ENCODE measurements at places on chromosomes 12 and 14. TPM values are rescaled to one million over a fixed set of nuclear protein-coding genes. Genes with fewer than 3 reads are reported as not detected.

The ITGB7 gene
- 1.3 TPM for total RNA-seq

GRCh38 chr12:117583677-117584225, 222.3 kb upstream of the NOS1 start:
- DNase-seq = no peak

DNA sequence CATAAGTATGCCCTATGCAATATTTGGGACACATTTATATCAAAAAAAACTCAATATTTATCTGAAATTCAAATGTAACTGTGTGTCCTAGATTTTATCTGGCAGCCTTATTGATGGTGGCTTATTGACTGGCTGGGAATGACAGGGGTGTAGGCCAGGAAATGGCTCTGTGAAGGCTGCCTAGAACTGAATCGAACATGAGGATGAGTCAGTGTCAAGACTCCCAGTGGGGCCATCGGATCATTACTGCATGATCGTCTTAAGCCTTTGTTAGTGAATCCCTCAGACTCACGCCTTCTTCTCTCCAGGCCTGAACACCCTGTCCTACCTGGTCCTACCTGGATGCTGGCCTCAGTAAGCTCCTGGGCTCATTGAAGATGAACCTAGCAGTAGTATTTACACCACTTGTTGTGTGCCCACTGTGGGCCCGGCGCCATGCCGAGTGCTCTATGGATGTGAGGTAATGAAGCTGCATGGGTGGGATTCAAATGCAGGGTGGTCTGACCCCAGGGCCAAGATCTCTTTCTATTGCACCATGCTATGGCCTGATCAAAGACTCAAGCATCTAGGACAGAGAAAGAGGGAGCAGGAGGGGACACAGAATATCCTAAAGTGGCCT, 21.0 kb upstream of the FAIM2 start:
- DNase-seq = no peak

GRCh38 chr12:127355061-127355841, 911.7 kb upstream of the TMEM132C start:
- DNase-seq = no peak
